Brain (organoid and tissue), 16 donors: ENCODE measurements at places on chromosomes 6 and 20.

DNA sequence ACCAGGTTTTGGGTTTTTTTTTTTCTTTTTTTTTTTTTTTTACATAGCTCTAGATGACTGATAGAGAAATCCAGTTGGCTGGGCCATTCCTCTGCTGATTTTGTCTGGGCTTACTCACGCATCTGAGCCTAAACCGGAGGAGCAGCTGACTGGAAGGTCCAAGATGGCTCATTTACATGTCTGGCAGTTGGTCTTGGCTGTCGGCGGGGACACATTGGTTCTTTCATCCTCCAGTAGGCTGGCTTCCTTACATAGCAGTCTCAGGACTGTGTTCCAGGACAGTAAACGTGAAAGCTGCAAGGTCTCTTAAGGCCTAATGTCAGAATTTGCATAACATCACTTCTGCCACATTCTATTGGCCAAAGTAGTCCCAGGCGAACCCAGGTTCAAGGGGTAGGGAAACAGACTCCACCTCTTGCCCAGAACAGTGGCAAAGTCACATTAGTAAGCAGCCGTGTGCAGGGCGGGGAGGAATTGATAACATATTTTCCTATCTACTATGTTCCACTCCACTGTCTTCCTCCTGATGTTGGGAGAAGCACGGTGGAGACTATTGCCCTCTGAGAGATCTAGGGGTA lies 87.0 kb downstream of the CDH22 start:
- DNase-seq, result peak; percentile 98

GRCh38 chr6:121305957-121306607 lies 28.2 kb downstream of the TBC1D32 start:
- DNase-seq, result peak; percentile 38

DNA sequence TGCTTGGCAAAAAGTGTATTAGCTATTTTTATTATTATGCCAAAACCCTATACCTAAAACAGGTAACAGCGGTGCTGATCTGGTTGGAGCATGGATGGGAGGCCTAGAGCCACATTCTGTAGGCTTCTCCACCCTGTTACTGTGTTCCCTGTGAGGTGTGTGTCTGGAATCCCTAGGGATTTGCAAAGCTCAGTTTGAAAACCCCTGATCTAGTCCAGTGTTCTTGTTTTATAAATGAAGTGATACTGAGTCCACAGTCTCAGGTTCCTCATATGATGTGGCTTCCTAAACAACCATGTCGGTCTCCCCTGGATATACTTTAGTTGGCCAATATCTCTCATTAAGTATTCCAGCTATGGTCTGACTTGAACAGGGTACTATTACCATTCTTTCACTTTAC lies 16.3 kb downstream of the ACSS2 start:
- DNase-seq, result no peak

- peak; percentile 41 for DNase-seq
Observed at GRCh38 chr6:112939563-112939962, 592.4 kb downstream of the RFPL4B start.

DNA sequence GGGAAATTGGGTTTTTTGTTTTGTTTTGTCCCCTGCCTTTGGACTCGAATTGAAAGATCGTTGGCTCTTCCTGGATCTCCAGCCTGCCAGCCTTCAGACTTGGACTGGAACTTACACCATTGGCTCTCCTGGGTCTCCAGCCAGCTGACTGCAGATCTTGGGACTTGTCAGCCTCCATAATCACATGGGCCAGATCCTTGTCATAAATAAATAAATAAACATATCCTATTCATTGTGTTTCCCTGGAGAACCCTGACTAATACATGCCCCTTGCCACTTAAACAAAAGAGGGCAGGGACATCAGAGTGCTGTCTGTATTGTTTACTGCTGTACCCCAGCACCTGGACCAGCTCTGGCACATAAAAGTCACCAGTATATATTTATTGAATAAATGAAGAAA lies 101.5 kb downstream of the CAP2 start:
- no peak for DNase-seq

- peak; percentile 65 for DNase-seq
Observed at GRCh38 chr6:36443471-36444428, 950 bp downstream of the KCTD20 start.

GRCh38 chr6:81906709-81907204 lies 154.3 kb upstream of the TENT5A start:
- DNase-seq, result peak; percentile 64

DNA sequence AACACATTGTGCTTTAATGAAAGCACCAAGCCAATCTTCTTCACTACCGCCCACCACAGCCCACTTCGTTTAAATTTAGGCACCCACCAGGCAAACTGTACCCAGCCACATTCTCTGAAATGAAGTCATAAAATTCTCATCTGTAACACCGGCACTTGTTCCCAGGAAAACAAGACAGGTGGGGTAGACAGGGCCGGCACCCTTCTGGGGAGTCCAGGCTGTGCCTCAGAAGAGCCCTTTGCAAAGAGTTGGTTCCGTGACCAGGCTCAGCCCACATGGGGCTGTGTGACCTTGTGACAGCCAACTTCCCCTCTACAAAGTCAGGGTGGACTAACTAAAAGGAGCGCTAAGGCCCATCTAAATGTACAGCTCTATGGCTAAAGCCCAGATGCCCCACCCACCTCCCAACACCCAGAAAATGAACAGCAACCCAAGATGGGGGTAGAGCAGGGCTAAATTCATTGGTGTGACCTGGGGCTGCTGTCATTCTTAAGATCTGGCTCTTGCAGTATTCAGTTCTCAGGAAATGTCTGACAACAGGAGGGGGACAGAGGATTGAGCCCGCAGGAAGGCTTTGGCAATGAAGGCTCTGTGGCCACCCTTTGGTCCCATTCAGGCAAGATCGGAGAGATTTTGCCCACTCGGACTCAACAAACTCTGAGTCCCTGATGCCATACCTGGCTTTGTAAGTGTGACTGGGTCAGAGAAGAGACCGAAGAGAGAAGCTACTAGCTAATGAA lies 56.7 kb downstream of the TRERF1 start:
- no peak for DNase-seq

DNA sequence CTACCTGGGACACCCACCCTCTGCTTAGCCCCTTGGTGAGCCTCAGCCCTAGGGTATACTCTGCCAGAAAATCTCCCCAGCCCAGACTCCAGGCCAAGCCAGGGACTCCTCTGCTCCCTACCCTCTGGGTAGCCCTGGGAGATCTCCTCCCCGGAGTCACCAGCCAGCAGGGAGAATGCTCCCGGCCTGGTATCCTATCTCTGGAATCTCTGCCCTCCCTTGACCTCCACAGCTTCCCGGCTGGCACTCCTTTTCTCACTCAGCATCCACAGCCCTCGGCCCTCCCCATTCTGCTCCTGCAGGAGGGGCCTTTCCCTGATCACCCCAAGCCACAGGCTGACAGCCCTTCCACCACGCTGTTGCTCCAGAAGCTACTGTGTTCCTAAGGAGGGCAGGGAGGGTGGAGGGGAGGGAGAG lies 22.6 kb downstream of the NOL4L start:
- DNase-seq, result no peak

DNA sequence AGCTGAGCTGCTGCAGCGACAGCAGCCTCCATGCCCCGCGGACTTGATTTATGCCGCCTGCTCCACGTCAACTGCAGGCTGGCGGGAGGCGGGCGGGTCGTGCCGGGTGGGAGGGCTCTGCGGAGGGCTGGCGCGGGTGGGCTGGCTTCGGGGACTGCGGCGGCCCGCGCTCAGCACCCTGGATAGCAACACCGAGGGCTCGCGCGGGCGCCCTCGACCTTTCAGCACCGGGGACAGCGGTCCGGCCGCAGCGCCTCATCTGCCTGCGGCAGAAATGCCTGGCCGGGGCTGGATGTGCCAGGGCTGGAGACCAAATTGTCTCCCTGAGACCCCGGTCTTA lies 792 bp downstream of the SNAP25 start:
- peak; percentile 85 for DNase-seq

DNA sequence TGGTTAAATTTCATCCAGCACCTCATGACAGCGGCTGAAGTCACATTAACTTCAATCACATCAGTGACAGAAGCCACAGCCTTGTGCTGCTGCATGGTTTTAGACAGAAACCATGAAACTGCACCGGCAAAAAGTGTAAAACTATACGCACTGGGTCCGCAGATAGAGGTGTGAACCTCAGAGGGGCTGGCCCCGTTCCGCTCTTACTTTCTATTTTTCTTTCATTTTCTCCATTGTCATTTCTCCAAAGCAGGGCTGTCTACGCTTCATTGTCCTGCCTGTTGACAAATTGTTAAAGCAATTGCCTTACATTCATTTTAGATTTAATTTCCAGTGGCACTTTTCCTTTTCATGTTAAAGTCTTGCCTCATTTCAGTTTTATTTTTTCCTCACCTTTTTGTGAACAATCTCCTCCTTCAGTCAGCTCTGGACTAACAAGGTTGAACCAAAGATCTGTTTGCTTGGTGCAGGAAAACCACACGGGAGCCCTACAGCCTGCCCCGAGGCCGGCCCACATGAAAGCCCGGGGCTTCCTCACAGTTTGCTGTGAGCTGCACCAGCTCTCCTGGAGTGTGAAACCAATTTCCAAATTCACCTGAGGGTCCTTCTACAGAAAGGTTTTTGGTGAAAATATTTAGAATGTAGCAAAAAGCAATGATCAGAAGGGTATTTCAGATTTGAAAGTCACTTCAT lies 63.7 kb downstream of the PRR18 start:
- DNase-seq, result no peak

- DNase-seq, result peak; percentile 21
Observed at GRCh38 chr6:27679964-27680694, 207.2 kb upstream of the ZNF184 start.

DNA sequence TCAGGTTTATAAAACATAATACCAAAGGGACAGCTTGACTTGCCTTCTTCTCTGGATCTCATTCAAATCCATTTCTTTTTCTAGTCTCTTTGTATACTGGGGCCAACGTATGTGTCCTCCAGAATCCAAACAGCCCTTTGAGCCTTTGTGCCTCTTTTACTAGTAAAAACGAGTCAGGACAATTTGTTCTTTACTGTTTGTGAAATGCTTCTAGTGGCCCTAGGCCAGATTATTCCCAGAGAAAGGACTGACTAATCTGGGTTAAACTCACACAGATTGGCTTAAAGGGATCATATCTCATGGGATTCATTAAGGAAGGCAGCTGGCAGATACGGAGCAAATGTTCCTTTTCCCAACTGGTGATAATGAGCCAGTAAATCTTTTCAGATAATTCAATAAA lies 32.1 kb upstream of the MANEA start:
- DNase-seq, result peak; percentile 28

DNA sequence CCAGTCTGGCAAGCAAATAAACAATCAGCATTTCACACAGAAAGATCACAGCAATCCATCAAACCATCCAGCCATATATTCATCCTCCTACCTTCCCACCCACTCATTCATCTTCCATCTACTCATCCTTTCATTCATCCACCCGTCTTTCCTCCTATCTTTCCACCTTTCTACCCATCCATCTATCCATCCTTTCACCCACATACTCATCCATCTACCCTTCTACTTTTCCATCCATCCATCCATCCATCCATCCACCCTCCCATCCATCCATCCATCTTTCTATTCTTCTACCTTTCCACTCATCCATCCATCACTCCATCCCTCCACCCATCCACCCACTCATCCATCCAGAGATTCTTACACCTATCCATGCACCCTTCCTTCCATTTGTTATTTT lies 49.3 kb downstream of the KIAA0319 start:
- no peak for DNase-seq

- DNase-seq, result no peak
Observed at GRCh38 chr6:169707772-169708171, 5.8 kb downstream of the C6orf120 start.

- no peak for DNase-seq
Observed at GRCh38 chr6:106309766-106310373, 15.7 kb downstream of the ATG5 start.
